ENCODE measurements at places on chromosomes 16 and 17.

GRCh38 chr17:40457964-40458791, 14.9 kb downstream of the IGFBP4 start:
- no peak for DNase-seq

DNA sequence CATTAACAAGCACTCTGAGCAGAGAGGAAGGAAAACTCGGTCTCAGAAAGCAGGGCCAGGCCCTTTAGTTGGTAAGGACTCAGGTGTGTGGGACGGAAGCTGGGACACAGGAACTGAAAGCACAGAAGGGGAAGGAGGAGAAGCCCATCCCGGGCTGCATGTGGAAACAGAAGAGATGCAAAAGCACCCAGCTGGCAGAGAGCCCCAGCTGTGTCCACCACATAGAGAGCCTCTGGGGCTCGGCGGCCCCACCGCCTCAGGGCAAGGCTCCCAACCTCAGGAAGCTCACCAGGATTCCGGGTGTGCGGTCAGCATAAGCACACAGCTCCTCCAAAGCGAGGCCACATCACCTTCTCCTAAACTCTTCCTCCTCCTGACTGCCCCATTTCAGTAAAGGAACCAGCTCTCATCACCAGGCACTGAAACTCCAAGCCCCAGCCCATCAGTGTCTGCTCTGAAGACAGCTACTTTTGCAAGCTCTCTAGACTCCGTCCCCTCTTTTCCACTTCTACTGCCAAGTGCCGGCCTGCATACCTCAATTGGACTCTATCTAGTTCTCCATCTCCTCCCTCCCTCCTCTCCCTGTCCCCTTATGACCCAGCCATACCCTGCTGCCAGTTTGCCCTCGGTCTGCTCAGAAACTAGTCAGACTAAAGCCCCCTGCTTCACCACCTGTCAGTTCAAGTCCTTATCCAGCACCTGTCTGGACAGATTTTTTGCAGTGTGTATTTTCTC, 6.0 kb downstream of the ST3GAL2 start:
- no peak for DNase-seq

DNA sequence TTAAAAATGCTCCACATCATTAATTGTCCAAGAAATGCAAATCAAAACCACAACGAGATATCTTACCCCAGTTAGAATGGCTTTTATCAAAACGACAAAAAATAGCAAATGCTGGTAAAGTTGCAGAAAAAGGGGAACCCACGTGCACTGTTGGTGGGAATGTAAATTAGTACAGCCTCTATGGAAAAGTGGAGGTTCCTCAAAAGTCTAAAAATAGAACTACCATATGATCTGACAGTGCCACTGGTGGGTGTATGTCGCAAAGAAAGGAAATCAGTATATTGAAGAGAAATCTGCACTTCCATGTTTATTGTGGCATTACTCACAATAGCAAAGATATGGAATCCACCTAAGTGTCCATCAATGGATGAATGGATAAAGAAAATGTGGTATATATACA, 38.2 kb upstream of the ZFHX3 start:
- DNase-seq = no peak

GRCh38 chr16:2210386-2211365, at the start of gene BRICD5:
Gene BRICD5 (minus strand): TSS chr16:2210863. CDS start chr16:2210833, 30 bp downstream.
- no peak for DNase-seq

DNA sequence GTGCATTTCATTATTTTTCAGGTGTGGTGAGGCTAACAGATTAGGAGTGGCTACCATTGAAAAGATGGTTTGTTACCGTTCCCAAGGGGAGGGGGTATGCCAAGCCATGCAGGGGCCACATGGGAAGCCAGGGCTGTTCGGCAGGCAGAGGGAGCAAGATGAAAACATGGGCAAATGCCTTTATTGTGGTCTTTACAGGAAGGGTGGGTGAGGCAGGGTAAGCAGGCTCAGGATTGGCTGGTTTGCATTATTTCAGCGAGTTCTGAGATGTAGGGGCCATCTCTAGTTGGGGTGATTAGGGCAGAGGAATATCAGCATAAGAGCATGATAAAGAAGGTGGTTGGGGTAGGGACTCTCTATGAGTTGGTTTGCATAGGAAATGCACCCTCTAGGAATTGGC, 117.6 kb downstream of the CCT6B start:
- DNase-seq = no peak

DNA sequence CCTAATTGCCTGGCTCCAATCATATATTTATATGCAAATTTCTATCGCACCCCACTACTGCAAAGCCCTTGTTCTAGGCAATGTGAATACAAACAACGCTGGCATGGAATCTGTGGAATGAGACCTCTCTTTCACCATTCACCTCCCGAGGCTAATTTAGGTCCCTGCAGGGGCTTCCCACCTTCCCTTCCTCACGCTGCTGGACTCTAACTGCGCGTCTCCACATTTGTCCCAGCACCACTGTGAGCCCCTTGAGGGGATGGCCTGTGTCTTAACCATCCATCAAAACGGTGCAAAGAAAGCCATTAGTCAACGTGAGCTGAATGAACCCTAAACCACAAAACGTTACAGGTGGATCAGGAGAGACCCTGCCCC, 1.6 kb downstream of the TMEM114 start:
- no peak for DNase-seq

Measured in NCI-H2029 treated with DMSO at 0.1 percent for 48 hours (cell line).